ENCODE measurements at places on chromosomes 1 and 21. TPM values are rescaled to one million over a fixed set of nuclear protein-coding genes. Genes with fewer than 3 reads are reported as not detected.

GRCh38 chr1:31127266-31127665 is 61.7 kb upstream of the PUM1 start:
- no peak for DNase-seq

DNA sequence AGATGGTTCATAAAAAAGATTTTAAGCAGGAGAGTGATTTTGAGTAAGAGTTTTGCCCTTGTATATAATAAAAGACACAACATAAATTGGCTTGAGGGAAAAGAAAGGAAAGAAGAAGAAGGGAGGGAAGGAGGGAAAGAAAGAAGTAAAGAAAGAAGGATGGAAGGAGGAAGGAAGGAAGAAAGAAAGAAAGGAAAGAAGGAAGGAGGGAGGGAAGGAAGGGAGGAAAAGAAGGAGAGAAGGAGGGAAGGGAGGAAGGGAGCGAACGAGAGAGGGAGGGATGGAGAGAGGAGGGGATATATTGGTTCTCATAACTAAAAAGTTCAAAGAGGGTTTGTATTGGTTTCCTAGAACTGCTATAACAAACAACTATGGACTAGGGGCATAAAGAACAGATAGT is 62.2 kb upstream of the PAX7 start:
- DNase-seq: no peak

- DNase-seq: no peak
Observed at GRCh38 chr1:51280321-51280978, 44.4 kb downstream of the RNF11 start.

DNA sequence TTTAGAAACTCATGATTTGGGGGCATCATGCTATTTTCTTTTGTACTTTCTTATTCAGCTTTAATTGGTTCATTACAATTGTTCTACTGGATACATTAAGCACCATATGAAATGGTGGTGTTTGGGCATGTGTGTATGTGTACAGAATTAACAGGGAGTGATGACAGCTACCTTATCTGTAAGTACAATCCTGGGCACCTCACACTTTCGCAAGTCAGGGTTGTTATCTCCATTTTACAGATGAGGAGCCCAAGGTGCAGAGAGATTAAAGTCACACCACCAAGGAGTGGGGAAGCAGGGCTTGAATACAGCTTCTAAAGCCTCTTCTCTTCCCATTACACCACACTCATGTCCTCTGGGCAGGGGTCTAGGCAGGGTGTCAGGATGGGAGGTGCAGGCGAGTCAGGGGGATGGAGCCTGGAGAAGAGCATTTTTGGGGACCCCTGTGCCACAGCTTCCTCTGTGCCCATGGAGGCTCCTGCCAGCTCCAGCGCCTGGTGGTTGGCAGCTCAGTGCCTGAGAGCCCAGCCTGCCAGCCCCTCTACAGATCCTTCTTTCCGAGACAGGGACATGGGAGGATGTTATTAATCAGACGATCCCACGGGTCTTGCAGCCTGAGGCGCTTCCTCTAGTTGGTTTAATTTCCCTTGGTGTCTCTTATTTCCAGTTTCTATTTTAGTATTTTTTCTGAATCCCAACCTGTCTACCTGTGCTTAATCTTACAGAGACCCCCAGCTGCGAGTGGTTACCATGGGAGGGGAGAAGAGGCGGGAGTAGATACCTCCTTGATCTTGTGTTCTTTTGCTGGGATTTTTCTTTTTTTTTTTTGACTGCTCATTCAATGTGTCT is 126.2 kb upstream of the CD34 start:
- DNase-seq: no peak

DNA sequence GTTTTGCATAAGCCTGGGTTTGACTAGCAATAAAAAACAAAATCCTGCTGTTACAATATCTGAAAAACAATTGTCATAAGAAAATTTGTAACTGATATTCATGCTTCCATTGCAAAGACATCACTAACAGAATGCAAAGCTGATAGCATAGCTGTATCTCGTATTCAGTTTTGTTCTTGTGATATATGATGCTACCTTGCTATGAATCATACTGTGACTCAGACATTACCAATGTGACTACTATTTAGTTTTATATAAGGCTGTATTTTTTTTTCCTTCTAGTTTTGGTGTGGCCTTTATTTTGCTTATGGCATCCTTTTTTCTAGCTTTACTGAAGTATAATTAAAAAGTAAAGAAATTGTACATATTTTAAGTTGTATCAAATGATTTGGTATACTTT is 1381.8 kb downstream of the MRPL39 start:
- no peak for DNase-seq

- no peak for DNase-seq
Observed at GRCh38 chr1:185016880-185017279, 28.5 kb upstream of the RNF2 start.

GRCh38 chr1:5938101-5938646 is 54.1 kb downstream of the NPHP4 start:
- DNase-seq: no peak

DNA sequence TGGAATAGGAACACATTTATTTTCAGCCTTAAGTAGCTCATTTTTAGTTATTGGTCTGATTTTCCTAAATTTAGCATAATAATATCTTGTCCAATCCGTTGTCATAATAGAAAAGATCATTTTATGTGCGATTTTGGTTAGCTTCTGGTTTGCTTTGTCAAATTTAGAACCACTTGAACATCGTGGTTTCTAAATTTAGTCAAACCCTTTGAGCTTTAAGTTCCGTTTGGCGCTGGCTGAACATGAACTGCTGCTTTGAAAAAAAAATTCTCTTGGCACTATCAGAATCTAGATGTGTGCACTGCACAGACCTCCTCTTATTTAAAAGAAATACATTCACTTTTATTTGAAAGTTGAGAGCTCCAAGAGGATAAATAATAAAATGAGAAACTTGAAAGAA is 370.6 kb downstream of the PTPRC start:
- no peak for DNase-seq

DNA sequence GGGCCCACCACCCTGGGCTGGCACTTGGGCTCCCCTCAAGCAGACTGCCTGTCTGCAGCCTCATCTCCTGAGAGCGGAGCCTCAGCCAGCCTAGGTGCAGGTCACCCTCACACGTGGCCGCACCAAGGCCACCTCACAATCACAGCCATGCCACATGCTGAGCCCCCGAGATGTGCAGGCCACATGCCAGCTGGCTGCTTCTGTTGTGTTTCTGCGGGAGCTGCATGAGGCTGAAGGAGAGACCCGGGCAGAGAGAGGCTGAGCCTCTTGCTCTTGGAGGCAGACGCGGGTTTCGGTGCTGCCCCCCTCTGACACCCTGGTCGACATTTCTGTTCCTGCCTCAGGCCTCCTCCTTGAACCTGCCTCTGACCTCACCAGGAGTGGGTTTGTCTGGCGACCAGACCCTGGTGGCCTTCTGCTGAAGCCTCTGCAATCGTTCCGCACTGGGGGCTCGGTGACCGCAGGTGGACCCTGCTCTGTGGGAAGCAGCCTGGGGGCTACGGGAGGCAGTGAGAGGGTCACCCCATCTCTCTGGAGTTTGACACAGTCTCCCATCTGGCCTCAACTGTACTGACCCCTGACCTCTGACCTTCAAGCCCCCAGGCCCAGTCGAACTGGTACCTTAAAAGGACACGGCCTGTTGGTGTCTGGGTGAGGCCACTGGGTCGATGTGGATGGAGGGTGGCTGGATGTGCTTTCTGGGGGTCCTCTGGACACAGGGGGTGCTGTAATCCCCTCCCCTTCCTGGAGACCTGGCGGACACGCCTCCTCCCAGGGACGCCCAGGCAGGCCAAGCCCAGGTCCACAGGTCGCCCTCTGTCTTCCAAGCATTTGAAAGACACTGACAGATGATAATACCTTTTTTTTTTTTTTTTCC is 13.0 kb upstream of the C1orf174 start:
- no peak for DNase-seq

GRCh38 chr21:19123053-19123452 is 719.5 kb upstream of the TMPRSS15 start:
- no peak for DNase-seq

GRCh38 chr1:211415700-211416099 is 76.3 kb downstream of the RD3 start:
- DNase-seq: no peak

GRCh38 chr1:81949421-81949820 is 148.7 kb downstream of the ADGRL2 start:
- DNase-seq: no peak

- no peak for DNase-seq
Observed at GRCh38 chr1:236515443-236515958, 8.3 kb upstream of the LGALS8 start.

DNA sequence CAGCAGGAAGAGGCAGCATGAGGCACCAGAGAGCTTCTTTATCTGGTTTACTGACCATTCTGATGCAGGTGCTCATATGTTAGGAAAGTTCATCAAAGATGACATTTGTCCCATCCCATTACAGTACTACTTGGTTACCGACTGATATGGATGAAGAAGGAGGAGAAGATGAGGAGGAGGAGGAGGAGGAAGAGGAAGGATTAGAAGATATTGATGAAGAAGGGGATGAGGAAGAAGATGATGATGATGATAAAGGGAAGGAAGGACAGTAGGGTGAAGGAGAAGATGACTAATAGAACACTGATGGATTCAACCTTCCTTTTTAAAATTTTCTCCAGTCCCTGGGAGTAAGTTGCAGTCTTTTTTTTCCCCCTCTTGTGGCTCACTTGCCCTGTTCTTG is 45.1 kb downstream of the ABL2 start:
- no peak for DNase-seq

GRCh38 chr1:76106719-76107235 is 32.2 kb downstream of the ST6GALNAC3 start:
- no peak for DNase-seq

- DNase-seq: no peak
Observed at GRCh38 chr1:43009274-43009673, 50.6 kb upstream of the SLC2A1 start.

DNA sequence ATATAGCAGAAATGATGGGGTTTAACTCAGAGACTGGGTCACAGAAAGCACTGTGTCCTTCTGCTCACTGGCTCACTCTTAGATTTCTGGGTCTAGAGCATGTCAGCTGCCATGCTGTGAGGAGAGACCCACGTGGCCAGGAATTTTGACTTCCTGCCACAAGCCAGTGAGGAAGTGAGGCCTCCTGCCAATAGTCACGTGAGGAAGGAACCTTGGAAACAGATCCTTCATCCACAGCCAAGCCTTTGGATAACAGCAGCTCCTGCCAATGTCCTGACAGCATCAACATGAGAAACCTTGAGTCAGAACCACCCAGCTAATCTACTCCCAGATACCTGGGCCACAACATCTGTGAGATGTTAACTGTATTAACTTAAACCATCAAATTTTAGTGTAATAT is 114.5 kb upstream of the PLPPR5 start:
- no peak for DNase-seq

GRCh38 chr1:186792870-186793581 is 35.7 kb upstream of the PLA2G4A start:
- DNase-seq: no peak

GRCh38 chr1:164667001-164667400 is 108.0 kb downstream of the PBX1 start:
- DNase-seq: no peak

DNA sequence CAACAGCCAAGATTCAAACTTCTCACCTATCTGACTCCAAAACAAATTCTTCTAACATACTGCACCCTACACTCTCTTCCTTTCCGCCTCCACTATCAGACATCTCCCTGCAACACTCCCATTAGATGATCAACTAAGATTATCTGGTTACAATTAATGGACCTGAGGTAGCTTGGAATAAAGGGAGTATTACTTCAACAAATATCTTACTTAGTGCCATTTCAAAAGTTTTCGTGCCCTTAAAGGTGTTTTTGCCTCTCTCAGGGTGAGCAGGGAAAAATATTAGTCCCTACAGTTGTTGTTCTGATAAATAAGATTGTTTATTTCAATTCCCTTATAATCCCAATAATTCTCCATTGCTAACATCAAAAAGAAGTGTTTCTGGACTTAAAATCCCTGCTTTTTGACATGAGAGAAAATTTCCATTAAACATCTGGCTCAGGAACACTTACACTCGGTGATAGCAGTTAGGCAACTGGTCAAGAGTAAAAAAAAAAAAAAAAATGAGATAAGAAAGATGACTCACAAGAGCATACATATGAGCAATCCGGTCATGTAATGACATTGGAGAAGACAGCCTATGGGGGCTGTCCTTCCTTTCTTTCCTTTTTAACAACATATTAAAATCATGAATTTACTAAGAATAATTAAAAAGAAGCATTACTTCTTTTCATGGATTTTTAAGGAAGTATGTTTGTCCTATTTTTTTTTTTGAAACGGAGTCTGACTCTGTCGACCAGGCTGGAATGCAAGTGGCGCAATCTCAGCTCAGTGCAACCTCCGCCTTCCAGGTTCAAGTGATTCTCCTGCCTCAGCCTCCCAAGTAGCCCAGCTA is 7.6 kb downstream of the RSBN1 start:
- no peak for DNase-seq

The CFHR3 gene
- 2.5 TPM for polyA plus RNA-seq

The NECTIN4 gene
- 0.09 TPM for polyA plus RNA-seq

The NTRK1 gene
- 0.37 TPM for polyA plus RNA-seq

The APCS gene
- not detected for polyA plus RNA-seq

The NBPF20 gene
- polyA plus RNA-seq: 3.9 TPM

The ZNF683 gene
- not detected for polyA plus RNA-seq

The DIO1 gene
- 0.37 TPM for polyA plus RNA-seq

The MR1 gene
- polyA plus RNA-seq: 4.1 TPM

The ETNK2 gene
- 2.4 TPM for polyA plus RNA-seq

The SVBP gene
- 43.2 TPM for polyA plus RNA-seq

The ANKRD35 gene
- polyA plus RNA-seq: 2.9 TPM

All from forelimb muscle (tissue), 1 donor.